Caudate nucleus (tissue), 63 donors: ENCODE measurements at places on chromosomes 13 and 19.

DNA sequence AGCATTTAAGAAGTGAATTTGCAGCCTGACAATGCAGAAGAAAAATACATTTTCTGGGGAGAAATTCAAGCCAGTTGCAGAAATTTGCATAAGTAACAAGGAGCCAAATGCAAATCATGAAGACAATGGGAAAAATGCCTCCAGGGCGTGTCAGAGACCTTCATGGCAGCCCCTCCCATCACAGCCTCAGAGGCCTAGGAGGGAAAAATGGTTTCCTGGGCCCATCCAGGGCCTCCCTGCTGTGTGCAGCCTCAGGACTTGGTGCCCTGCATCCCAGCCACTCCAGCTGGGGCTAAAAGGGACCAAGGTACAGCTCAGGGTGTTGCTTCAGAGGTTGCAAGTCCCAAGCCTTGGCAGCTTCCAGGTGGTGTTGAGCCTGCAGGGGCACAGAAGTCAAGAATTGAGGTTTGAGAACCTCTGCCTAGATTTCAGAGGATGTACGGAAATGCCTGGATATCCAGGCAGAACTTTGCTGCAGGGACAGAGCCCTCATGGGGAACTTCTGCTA, 16.7 kb upstream of the ITM2B start:
- no peak for DNase-seq

DNA sequence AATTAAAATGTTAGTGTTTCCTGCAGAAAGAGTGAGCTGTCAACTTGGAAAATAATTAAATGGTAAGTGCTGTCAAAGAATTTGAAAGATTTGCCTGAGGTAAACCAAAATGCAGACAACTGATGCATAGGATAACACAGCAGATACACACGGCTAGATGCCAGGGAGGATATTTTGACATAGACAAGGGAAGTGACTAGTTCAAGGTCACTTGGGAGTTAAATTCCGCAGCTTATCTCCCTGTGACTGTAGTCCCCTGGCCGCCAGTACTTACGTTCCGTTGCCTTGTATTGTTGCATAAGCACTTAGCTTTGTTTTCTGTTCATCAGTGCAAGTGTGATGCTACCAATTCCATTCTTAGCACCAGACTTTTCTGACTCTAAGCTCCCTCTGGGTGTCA, 247.3 kb upstream of the MAB21L1 start:
- DNase-seq = no peak

DNA sequence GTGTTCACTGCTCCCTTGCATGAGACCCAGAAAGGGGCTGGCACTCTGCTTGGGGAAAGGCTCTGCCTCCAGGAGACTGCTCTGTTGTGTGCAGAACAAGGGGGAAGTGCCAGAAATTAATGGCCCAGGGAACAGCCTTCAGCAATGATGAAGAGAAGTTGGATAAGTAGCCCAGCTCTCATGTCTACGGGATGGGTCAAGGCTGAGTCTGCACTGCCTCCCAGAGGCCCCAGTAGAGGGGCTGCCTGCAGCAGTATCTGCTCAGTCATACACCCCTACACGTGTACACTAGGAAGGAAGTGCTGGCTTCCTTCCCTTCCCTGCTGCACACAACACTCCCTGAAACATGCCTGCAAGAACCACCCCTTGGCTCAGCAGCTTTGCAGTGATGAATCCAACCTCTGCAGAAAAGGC, 54.6 kb upstream of the URI1 start:
- DNase-seq = no peak

DNA sequence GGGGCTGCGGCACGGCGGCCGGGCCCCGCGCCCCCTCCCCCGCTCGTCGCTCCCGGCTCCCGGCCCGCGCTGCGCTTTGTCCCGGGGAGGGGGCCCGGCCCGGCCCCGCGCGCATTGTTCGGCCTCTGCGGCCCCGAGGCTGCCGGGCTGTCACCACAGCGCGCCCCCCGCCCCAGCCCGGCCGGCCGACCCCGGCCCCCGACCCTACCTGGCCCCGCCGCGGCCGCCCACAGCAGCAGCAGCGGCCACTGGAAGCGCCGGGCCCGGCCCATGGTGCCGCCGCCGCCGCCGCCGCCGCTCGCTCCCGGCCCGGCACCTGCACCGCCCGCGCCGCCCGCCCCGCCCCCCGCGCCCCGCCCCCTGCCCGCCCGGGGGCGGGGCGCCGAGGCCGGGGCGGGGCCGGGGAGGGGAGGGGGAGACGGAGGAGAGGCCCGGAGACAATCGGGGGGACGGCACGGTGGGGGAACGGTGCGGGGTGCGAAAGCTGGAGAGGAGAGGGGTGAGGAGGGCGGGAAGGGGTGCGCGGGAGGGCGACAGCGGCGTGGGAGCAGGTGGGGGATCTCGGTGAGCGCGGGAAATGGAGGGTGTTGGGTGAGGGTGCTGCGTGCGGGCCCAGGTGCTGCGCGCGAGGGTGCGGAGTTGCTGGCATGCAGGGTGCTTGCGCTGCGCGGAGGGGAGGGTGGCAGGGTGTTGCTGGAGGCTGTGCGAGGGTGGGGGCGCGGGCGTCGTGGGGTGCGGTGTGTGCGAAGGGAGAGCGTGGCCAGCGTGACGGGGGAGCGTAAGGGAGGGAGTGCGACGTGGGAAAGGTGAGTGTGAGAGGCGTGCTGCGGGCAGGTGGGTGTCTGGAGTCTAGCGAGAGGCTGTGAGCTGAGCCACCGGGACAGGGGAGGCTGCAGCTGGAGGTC, at the start of gene CADM4:
Gene CADM4, minus strand, starts transcription at position 332 of the 905 bp plus-strand sequence. Its CDS starts 60 bp downstream, at position 272.
- peak; percentile 48 for DNase-seq

DNA sequence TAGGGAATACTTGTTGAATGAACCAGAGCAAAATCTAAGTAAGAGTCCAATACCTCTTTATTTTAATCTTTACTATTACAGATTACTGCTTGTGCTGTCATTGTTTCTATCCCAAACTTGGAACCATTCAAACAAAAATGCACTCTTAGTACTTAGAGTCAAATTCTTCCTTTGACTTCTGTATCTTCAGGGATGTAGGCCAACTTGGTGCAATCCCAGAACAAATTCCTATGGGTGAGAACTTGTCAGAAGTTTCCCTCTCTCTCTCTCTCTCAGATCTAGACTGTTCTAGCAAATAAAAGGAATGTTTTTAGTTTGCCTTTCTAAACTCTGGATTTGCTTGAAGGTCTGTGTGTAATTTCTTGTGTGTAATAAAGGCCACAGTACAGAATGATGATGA, 329.0 kb upstream of the TMTC4 start:
- DNase-seq = no peak

DNA sequence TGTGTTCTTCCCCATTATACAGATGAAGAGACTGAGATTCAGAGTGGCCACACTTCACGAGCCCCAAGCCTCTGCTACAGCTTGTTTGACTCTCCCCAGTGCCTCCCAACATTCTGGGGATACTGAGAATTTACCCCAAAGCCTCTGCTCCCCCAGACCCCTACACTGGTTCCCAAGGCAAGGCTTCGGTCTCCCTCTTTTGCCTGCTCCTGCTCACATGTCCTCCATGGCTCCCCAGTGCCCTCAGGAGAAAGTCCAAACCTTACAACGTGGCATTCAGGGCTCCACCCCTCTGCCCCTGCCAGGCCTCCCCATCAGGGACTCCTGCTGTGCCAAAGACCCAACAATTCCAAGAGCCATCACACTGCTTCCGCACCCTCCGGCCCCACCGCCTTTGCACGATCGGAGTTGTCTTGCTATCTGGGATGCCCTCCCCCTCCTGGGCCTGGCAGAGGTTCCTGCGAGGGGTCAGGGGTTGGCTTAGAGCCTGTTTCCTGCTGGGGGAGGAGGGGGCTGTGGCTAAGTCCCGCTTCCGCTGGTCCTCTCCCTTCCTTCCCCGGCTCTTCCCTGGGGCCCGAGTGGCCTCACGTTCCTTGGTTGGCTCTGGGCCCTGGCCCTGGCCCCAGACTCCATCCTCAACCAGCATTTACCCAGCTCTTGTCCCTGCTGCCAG, 15.4 kb downstream of the GTPBP3 start:
- DNase-seq = no peak

- DNase-seq = no peak
Measured at GRCh38 chr13:113052971-113053370, 52.6 kb upstream of the F7 start.

GRCh38 chr13:73419186-73419585, 360.4 kb downstream of the KLF5 start:
- no peak for DNase-seq

DNA sequence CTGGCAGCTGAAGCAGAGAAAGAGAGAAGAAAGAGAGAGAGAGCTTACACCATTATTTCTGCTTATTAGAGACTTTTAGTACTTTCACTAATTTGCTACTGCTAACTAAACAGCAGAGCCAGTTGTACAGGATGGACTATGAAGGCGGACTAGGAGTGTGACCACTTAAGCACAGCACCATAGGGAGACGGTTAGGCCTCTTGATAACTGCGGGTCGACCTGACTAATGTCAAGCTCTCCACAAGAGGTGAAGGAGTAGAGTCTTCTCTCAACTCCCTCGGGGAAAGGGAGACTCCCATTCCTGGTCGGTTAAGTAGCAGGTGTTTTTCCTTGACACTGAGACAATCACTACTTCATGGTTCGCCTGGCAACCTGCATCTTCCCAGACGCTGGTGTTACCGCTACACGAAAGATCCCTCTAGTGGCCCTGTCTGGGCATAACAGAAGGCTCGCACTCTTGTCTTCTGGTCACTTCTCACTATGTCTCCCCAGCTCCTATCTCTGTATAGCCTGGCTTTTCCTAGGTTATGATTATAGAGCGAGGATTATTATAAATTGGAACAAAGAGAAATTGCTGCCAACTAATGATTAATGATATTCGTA, 5.3 kb upstream of the PSG7 start:
- no peak for DNase-seq

DNA sequence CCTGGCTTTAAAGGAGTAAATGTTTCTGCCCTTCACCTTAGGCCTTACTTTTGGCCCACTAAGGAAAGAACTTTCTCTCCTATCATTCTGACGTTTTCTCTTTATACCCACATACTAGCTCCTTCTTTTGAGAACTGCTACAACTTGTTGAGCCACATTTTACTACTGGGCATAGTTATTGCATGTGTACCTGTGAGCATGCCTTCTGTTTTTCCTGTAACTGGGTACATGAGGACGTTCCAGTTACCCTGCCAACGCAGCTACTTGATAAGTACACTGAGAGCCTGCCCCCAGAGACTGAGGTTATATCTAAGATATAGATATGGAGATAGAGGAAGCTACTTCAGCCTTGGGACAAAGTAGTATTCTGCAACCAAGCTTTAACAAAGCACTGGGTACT, 3.5 kb downstream of the CCDC169 start:
- no peak for DNase-seq

GRCh38 chr13:92251671-92252210, 853.3 kb downstream of the GPC5 start:
- DNase-seq = no peak

GRCh38 chr13:33524086-33524485, 238.5 kb upstream of the STARD13 start:
- DNase-seq = no peak

GRCh38 chr19:56319991-56320390, 5.4 kb upstream of the ZSCAN5A start:
- no peak for DNase-seq

DNA sequence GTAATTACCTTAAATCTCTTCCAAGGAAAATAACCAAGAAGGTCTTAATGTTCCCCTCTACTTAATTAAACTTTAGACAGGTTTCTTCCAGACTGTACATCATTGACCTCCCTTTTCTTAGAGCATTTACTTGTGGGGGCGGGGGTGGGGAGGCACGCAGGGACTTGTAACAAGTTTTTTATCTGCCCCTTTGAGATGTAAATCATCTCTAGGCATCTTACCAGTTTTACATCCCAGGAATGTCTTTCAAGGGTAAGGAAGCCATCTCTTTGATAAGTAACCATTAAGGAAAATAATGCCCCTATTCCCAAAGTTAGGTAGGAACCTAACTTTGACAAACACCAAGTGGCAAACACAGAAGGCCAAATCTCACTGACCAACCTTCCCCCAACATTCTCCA, 528.6 kb downstream of the SUCLA2 start:
- DNase-seq = no peak

DNA sequence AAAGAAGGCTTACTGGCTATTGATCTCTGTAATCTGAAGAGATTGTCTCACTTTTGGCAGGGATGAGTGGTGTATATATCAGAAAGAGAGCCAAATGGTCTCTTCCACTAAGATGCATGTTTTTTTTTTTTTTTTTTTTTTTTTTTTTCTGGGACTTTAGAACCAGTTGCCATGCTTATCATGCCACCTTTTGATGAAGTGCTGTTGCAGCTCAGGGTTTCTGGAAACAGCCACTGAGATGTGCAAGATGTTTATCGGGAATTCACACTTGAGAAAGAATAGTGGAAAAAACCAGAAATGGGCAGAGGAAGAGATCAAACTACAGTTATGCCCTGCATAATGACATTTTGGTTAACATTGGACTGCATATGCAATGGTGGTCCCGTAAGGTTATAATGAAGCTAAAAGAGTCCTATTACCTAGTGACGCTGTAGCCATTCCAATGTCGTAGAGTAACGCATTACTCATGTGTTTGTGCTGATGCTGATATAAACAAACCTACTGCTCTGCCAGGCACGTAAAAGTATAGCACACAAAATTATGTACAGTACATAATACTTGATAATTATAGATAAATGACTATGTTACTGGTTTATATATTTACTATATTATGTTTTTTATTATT, 121.0 kb downstream of the KLF5 start:
- no peak for DNase-seq

DNA sequence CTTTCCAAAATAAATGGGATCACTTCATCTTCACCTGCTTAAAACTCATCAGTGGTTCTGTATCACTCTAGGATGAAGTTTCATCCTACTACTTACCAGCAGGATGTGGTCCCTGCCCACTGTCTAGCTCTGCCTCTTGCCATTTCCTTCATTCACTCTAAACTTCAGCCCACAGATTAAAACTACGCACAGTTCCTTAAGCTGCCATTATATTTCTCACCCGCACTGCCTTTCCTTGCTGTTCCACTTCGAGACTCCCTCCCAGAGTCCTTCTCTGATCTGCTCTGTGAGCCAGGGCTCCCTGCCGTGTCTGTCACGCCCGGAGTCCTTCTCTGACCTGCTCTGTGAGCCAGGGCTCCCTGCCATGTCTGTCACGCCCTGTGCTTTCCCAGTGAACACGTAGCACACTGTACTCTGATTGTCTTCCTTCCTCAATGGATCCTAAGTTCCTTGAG, 52.0 kb upstream of the NPAS1 start:
- no peak for DNase-seq

- DNase-seq = no peak
Measured at GRCh38 chr19:4067396-4068046, 822 bp upstream of the ZBTB7A start.
